H1 (cell line): ENCODE measurements at places on chromosomes 12 and 14.

- no peaks in the 10 kb centered on the region for H3K27me3 ChIP-seq
- H3K27ac ChIP-seq = no peak overlapping the region
- no peaks in the 10 kb centered on the region for H3K36me3 ChIP-seq
- no peak for DNase-seq
- H3K4me1 ChIP-seq = no peaks in the 10 kb centered on the region
- no peak overlapping the region for H3K4me3 ChIP-seq
These were observed 1781.1 kb upstream of the SEL1L start for GRCh38 chr14:83314764-83315163.

- H3K4me3 ChIP-seq = no peak overlapping the region
- no peaks in the 10 kb centered on the region for H3K36me3 ChIP-seq
- no peak overlapping the region for H3K27ac ChIP-seq
These were observed 11.8 kb downstream of the ALG10B start for GRCh38 chr12:38328306-38328895.

- H3K4me1 ChIP-seq = peaks cover 12% of the 10 kb centered on the region
- H3K27me3 ChIP-seq = peaks cover 99% of the 10 kb centered on the region
- DNase-seq = peak; percentile 49
- H3K36me3 ChIP-seq = no peaks in the 10 kb centered on the region
These were observed 641 bp upstream of the ASCL1 start for GRCh38 chr12:102956738-102957327.

DNA sequence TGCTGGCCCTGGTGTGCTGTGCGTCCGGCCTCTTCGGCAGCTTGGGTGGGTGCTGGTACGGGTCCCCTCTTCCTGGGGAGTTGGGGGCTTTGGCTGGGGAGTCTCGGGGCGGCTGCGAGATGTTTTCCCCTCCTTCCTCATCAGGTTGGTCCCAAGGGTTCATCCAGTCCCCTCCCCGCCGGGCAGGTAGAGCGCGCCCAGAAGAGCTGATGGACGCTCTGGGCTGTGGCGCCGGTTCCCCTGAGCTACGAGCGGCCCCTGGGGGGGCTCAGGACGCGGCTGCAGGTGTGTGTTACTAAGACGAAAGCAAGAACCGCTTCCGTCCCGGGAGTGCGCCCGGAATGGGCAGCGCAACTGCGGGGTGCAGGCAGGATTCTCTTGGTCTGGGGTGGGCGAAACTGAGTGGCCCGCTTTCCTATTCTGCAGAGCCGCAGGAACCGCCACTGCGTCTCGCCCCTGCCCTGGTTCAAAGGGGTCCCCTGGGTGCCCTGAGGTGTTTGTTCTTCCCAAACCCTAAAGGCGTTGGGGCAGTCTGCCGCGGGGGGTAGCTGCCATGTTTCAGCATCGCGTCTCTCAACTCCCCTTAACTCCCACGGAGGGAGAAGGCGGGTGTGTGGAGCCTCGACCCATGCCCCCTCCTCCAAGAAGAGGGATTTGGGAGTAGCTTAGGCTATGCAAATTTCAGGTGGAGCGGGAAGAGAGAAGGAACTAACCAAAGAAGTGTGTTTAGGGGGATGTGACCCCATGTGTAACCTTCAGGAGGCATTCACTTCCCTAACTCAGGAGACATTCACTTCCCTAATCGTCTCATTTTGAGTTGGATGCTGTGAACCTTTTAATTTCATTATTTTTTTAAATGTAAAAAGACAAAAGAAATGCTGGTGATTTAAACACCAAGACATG lies 1.2 kb downstream of the SLC24A4 start:
- H3K4me1 ChIP-seq = no peaks in the 10 kb centered on the region
- peak; percentile 69 for DNase-seq
- peaks cover 57% of the 10 kb centered on the region for H3K27me3 ChIP-seq
- H3K4me3 ChIP-seq = peak overlapping the region; percentile 62

- H3K36me3 ChIP-seq = no peaks in the 10 kb centered on the region
- H3K4me3 ChIP-seq = peak overlapping the region; percentile 46
- H3K27ac ChIP-seq = no peak overlapping the region
- peaks cover 26% of the 10 kb centered on the region for H3K27me3 ChIP-seq
- peak; percentile 64 for DNase-seq
These were observed 458 bp downstream of the SSPN start for GRCh38 chr12:26195641-26196420.

- no peak overlapping the region for H3K4me3 ChIP-seq
- no peaks in the 10 kb centered on the region for H3K36me3 ChIP-seq
- no peak overlapping the region for H3K27ac ChIP-seq
- H3K27me3 ChIP-seq = no peaks in the 10 kb centered on the region
- no peak for DNase-seq
- H3K4me1 ChIP-seq = peaks cover 4% of the 10 kb centered on the region
These were observed 24.7 kb downstream of the ISCA2 start for GRCh38 chr14:74518221-74518620.

DNA sequence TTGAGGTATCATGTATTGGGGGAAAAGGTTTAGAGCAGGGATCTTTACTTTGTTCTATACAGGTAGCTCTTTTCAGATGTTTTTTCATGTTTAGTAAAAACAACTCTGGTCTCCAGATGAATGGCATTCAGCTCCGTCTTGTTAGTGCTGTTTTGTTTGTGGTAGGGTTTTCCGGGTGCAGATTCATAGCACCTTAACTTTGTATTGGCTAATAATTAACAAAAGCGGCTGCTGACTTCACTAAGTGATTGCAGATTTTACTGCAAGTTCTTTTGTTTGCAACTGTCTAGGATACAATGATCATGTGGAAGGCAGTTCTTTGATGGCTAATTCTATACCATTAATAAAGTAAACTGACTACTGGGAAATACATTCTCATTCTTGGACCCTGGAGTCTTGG lies 32.2 kb upstream of the BHLHE41 start:
- H3K27me3 ChIP-seq = no peaks in the 10 kb centered on the region
- no peaks in the 10 kb centered on the region for H3K36me3 ChIP-seq
- H3K27ac ChIP-seq = no peak overlapping the region

GRCh38 chr14:67757175-67757574 lies 55.5 kb downstream of the RDH12 start:
- no peaks in the 10 kb centered on the region for H3K27me3 ChIP-seq
- H3K4me3 ChIP-seq = no peak overlapping the region
- no peak overlapping the region for H3K27ac ChIP-seq
- peaks cover 53% of the 10 kb centered on the region for H3K36me3 ChIP-seq

GRCh38 chr14:22464422-22465142 lies 124.4 kb downstream of the DAD1 start:
- no peaks in the 10 kb centered on the region for H3K36me3 ChIP-seq
- H3K4me3 ChIP-seq = no peak overlapping the region
- no peak for DNase-seq
- no peaks in the 10 kb centered on the region for H3K4me1 ChIP-seq
- no peaks in the 10 kb centered on the region for H3K27me3 ChIP-seq

DNA sequence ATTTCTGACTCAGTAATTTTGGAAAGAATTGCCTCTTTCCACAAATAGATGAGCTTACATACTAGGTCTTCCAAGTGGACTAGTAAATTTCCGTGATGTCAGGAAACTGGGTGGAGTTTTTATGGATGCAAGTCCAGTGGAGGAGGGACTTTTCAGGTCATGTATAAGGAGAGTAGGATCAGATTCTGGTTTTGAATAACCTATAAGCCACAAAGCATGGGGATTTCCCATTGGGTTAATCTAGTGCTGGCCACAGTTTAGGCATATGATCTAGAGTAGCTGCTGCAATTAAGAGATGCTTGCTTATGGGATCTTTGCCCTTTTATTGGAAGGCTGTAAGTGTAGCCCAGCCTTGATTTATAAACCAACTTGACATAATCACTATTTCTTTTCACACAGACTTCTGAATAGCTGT lies 33.8 kb downstream of the STK38L start:
- no peaks in the 10 kb centered on the region for H3K27me3 ChIP-seq
- H3K27ac ChIP-seq = 0 out of 2 replicates have a peak overlapping the region, but pooled peaks have one; percentile 21
- no peaks in the 10 kb centered on the region for H3K36me3 ChIP-seq
- peaks cover 18% of the 10 kb centered on the region for H3K4me1 ChIP-seq
- H3K4me3 ChIP-seq = no peak overlapping the region

DNA sequence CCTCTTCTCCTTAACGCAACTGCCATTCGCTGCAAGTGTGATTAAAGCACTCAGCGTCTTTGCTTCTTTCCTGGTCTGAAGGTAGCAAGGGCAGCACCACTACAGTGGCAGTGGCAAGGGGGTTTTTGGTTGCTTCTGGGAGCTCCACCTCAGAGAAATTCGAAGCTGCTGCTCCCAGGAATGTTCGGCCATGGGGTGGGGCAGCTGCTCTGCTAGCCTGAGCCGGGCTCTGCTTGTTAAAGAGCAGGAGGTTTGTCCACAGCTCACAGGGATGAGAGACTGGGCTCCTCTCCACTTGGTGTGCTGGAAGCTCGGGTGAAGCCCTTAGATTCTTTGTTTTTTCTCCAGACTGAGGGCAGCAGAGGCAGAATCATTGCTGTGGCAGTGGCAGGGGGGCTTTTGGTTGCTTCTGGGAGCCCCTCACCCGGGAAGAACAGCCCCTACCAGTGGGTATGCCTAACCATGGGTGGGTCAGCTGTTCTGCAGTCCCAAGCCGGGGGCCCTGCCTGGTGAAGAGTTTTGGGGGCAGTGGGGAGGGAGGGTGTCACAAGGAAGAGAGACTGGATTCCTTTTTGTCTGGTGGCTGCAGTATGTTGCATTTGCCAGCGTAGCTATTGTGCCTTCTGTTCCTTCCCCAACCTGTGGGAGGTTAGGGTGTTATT lies 340.2 kb downstream of the AEBP2 start:
- no peak overlapping the region for H3K4me3 ChIP-seq
- no peaks in the 10 kb centered on the region for H3K27me3 ChIP-seq
- no peaks in the 10 kb centered on the region for H3K36me3 ChIP-seq
- H3K4me1 ChIP-seq = peaks cover 1% of the 10 kb centered on the region; the same call in 1 of the 2 replicates
- DNase-seq = no peak

DNA sequence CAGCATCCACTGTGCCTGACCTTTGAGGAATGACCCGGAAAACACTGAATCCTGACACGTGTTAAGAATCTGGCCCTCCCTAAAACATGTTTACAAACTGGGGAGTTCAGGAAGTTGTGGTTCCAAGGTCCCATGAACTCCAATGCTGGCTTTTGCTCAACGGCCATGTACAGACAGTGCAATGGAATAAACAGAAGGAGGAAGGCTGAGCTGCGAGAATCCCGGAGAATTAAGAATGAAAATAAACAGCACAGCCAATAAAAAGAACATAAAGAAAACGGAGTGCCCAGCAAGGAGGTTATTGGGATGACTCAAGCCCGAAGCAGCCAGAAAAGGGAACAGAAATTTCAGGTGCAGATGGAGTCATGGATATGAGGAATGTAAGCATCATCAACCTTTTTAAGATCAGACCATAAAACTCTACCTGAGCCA lies 32.3 kb downstream of the BCL11B start:
- no peaks in the 10 kb centered on the region for H3K27me3 ChIP-seq
- no peak overlapping the region for H3K4me3 ChIP-seq
- no peak for DNase-seq
- H3K36me3 ChIP-seq = no peaks in the 10 kb centered on the region
- no peak overlapping the region for H3K27ac ChIP-seq

- no peaks in the 10 kb centered on the region; the same call in 1 of the 2 replicates for H3K4me1 ChIP-seq
- no peaks in the 10 kb centered on the region for H3K27me3 ChIP-seq
- no peak overlapping the region for H3K27ac ChIP-seq
- H3K4me3 ChIP-seq = no peak overlapping the region
- no peaks in the 10 kb centered on the region for H3K36me3 ChIP-seq
These were observed 10.5 kb upstream of the NUAK1 start for GRCh38 chr12:106149096-106149784.

- DNase-seq = no peak
- no peaks in the 10 kb centered on the region for H3K4me1 ChIP-seq
- H3K27me3 ChIP-seq = no peaks in the 10 kb centered on the region
- H3K36me3 ChIP-seq = no peaks in the 10 kb centered on the region
These were observed 43.2 kb upstream of the BBS10 start for GRCh38 chr12:76391461-76391860.

DNA sequence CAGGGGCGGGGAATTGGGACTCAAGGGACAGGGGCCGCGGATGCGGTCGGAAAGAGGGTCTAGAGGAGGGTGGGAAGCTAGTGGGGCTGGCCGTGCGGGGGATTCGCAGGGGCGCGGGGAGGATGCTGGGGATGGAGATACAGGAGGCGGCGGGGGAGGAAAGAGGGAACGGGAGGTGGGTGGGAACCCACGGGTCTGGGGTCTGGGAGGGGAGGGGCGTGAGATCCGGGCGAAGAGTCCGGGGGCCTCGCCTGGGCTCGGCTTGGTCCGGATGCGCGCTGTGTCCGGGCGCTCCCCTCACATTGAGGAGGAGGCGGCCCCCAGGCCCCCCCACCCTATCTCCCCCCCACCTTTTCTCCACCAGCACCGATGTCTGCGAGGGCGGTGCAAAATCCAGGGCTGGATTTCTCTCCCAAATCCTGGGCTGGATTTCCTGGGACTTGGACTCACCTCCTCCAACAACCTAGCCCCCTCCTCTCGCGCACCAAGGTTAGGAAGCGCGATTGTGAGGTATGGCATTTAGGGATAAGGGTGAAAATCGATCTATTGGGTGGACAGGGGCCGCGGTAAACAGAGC lies at the start of gene AGAP2:
TSS of gene AGAP2 (minus strand) at position 82 of the 577 bp plus-strand sequence. CDS start 496 bp downstream, outside the sequence.
- no peaks in the 10 kb centered on the region for H3K36me3 ChIP-seq
- no peak for DNase-seq
- no peak within 1 kb of the TSS for H3K27ac ChIP-seq
- H3K4me1 ChIP-seq = peaks cover 6% of the 10 kb centered on the region
- H3K27me3 ChIP-seq = peaks cover 80% of the 10 kb centered on the region
- peak within 1 kb of the TSS; percentile 76 for H3K4me3 ChIP-seq

DNA sequence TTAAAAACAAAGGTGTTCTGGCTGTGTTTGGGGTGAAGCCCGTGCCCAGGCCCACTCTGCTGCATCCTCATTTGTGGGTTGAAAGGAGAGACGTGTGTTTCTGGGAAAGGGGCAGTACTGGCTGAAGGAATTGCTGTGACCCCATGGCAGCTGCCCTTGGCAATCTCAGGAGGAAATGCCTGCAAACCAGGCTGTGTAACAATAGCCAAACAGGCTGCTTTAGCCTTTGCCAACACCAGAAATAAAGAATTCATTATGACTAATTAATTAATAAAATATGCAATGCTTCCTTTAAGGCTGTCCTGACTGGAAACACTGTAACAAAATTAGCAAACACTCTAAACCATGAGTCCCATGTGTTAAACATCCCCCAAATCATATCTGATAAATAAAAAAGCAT lies 53.0 kb upstream of the KRR1 start:
- no peak overlapping the region for H3K27ac ChIP-seq
- H3K4me1 ChIP-seq = no peaks in the 10 kb centered on the region
- no peak overlapping the region for H3K4me3 ChIP-seq
- no peaks in the 10 kb centered on the region for H3K27me3 ChIP-seq
- no peak for DNase-seq
- H3K36me3 ChIP-seq = 0 out of 2 replicates have a peak, but pooled peaks cover 4% of the 10 kb centered on the region

- H3K4me1 ChIP-seq = peaks cover 9% of the 10 kb centered on the region
- H3K4me3 ChIP-seq = peak overlapping the region; percentile 89
- DNase-seq = no peak
- no peak overlapping the region for H3K27ac ChIP-seq
These were observed 602 bp downstream of the CHFR start for GRCh38 chr12:132886529-132887477.

GRCh38 chr12:102776041-102776440 lies 141.0 kb downstream of the PAH start:
- no peak overlapping the region for H3K27ac ChIP-seq
- no peaks in the 10 kb centered on the region for H3K27me3 ChIP-seq
- H3K36me3 ChIP-seq = no peaks in the 10 kb centered on the region
- no peak for DNase-seq

- H3K36me3 ChIP-seq = no peaks in the 10 kb centered on the region
- H3K4me3 ChIP-seq = no peak overlapping the region
- no peak for DNase-seq
- H3K27me3 ChIP-seq = no peaks in the 10 kb centered on the region
- H3K4me1 ChIP-seq = no peaks in the 10 kb centered on the region
These were observed 168.6 kb downstream of the KITLG start for GRCh38 chr12:88411689-88412088.
